ENCODE measurements at places on chromosomes 6 and 20.

GRCh38 chr6:89242574-89243330 lies 25.6 kb upstream of the GABRR1 start:
- peak; percentile 56 for DNase-seq

DNA sequence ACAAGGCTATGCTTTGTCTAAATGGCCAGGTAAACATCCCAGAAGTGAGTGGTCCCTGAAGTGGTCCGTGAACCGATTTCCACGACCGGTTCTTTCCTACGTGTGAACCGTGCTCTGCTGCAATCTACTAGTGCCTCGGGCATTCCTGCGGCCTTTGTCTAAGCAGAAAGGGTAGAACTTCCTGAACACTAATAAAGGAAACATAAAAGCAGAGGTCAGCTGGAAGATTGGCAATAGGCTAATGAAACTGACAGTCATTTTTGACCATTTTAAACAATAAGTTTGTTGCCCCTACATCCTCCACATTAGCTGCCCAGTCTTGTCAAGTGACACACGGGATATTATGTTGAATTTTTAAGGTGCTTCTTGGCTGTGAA lies 410.0 kb downstream of the PLCB1 start:
- DNase-seq = no peak

GRCh38 chr20:10591946-10592521 lies 81.8 kb downstream of the JAG1 start:
- DNase-seq = no peak

DNA sequence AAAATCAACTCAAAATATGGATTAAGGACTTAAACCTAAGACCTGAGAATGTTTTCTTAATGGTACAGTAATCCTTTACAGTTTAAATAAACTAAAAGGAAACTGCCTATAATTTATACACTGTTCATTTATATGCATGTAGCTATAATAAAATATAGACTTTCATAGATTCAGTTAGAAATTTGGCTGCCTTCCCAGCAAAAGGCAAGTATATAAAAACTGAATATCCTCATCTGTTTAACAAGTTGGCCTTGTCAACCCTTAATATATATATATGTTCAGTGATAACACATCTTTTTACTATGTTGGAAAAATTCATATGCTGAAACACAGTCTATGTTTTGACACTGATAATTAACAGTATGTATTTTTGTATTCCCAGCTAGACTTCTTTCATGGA lies 123.1 kb downstream of the GRIK2 start:
- no peak for DNase-seq

DNA sequence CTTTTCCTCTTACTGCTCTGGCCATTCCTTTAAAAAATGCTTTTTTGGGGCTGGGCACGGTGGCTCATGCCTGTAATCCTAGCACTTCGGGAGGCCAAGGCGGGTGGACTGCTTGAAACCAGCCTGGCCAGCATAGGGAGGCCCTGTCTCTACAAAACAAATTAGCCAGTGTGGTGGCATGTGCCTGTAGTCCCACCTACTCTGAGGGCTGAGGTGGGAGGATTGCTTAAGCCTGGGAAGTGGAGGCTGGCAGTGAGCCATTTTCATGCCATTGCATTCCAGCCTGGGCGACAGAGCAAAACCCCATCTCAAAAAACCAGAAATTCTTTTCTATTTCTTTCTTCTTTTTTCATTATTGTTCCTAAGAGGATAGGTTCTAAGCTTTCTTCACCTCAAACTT lies 36.9 kb upstream of the RNF144B start:
- DNase-seq = no peak

DNA sequence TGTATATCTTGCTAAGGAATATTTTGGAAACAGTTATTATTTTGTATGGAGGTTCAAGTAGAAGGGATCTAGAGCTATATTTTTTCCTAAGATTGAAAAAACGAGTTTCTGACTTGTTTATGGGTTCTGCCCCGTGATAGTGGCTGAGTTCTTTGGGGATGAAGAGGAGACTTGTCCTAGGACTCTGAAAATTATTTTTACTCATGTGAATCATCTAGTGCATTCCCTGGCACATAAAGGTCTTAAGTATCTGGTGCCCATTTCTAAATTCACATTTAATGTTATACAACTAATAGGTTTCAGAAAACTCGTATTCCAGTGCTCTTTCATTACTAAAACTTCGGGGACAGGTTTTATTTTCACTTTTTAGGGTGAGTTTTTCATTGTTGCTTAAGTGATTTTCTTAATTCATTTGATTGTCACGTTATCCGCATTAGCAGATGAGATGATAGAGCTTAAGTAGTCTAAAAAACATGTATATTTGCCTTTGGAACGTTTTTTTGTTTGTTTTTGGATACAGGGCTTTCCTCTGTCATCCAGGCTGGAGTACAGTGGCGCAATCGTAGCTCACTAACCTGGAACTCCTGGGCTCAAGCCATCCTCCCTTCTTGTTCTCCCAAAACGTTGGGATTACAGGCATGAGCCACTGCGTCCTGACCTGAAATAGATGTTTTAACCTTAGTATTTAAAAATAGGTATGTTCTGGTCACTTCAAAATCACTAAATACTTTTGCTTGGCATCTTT lies 2.1 kb downstream of the NFYA start:
- DNase-seq = no peak

DNA sequence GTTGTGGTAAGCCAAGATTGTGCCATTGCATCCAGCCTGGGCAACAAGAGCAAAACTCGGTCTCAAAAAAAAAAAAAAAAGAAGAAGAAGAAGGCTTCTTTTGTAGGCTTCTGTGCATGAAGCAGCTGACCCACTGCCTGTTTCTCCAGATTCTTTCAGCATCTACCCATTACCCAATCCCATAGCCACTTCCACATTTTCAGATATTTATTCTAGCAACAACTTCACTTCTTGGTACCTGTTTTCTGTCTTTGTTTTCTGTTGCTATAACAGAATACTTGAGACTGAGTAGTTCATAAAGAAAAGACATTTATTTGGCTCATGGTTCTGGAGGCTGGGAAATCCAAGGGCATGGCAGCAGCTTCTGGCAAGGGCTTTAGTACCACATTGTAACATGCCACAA lies 95.3 kb upstream of the SGK1 start:
- no peak for DNase-seq

- DNase-seq = no peak
Observed at GRCh38 chr6:74550821-74551220, 655.0 kb downstream of the COL12A1 start.

DNA sequence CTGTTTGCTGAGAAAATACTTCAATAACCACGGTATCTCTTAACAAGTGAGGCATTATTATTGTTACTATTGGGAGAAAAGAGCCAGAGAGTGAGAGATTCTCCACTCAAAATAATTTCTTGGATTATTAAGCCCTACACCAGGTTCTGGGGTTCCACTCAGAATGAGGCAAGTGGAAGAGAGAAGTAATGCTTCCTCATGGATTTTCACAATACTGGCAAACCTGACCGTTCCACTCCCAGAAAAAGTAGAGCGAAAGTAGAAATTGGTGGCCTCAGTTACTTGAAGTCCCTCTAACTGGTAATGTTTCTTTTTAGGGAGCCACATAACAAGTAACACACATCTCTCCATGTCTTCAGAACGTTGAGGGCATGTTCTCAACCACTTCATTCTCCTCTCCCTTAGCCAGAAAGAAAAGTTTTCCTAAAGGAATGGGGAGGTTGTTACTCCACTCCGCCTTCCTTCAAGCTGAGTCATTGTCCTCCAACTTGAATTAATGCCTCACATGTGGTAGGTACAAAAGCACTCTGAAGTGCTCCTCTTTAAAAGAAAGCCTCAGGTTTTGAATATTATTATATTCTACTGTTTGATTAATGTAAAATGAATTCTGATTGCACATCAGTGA lies 1.9 kb downstream of the BAG2 start:
- DNase-seq = peak; percentile 58

- DNase-seq = no peak
Observed at GRCh38 chr6:17456711-17457110, 63.3 kb downstream of the CAP2 start.

- DNase-seq = no peak
Observed at GRCh38 chr6:29624520-29624961, 8.4 kb downstream of the GABBR1 start.

GRCh38 chr6:130018744-130019325 lies 454 bp downstream of the L3MBTL3 start:
- no peak for DNase-seq

- no peak for DNase-seq
Observed at GRCh38 chr20:17137692-17138091, 89.1 kb upstream of the PCSK2 start.

DNA sequence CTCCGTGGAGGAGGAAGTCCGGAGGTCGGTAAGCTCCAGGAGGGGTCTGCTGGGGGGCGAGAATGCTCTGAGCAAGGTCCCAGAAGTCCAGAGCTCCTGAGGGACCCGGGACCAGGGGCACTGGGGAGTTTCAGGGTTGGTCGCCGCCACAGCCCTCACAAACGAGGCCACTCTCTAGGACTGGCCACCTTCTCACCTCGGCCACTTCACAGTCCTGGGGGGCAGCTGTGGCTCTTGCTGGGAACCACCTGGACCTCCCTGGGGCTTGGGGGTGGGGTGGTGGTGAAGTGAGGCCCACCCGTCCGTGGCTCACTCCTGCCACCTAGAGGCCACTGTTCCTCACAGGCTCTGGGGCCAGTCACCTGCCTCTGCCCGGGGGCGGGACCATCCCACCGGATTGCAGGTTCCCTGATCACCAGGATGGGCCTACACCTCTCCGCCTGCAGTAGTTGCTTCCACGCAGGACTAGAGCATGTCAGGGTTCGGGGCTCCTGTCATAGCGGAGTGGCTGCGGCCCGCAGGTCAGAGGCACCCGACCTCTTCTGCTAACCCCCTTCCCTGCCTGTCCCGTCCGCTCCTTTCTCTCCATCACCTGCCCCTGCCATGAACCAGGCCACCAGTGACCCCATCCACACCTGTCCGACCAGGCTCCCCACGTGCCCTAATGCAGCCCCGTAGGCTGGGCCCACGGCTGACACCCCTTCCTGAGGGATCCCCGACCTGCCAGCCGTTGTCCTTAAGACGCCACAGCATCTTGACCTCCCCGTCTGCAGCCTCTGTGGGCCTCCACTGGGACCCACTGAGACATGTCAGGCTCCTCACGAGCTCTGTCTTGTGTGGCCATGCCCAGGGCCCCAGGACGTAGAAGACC lies 5.1 kb upstream of the TCEA2 start:
- DNase-seq = peak; percentile 95

DNA sequence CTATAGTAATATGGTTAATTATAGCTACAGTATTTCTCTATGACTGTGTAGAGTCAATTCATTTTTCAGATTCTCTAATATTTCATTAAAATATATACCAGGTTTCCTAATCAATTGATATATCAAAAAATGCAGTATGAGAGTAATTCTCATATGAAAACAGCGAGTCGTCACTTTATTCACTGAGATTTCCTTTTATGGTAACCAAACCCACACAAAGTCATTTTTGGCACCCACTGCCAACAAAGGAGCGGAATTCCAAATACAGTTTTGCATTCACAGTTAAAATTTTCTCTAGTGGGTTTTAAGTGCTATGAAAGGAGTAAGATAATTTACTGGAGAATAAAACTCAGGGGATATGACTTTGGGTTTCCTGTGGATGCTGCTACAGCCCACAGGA lies 163.8 kb downstream of the HIVEP2 start:
- no peak for DNase-seq

DNA sequence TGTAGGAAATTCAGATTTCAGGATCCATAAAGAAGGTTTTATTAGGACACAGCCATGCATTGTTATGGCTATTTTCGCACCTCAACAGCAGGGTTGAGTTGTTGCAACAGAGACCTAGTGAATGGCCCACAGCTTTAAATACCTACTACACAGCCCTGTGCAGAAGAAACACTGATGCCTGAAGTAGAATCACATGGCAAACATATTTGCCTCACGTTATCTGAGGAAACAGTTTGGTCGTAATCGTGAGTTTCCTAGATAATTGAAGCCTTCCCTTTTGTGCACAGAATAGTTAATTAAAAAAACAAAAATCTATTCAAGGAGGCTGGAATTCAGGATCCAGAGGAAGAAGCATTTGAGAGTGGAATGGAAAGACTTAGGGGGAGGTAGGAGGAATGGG lies 55.1 kb downstream of the GCNT2 start:
- DNase-seq = no peak

GRCh38 chr20:43895235-43895634 lies 19.4 kb upstream of the TOX2 start:
- no peak for DNase-seq

DNA sequence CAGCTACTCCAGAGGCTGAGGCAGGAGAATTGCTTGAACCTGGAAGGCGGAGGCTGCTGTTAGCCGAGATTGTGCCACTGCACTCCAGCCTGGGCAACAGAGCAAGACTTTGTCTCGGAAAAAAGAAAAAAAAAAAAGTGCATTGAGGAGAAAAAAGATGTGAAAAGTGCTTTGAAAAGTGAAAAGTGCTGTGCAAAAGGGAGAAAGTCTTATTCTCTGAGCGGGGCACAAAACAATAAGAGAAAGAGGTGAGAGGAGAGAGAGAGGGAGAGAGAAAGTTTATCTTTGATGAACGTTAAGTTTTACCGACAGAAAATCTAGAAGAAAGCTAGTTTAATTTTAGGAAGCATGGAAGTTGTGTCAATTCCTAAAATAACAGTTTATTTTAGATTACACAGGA lies 3.9 kb upstream of the PACSIN1 start:
- DNase-seq = no peak

- no peak for DNase-seq
Observed at GRCh38 chr20:53819973-53820451, 226.4 kb upstream of the ZNF217 start.

DNA sequence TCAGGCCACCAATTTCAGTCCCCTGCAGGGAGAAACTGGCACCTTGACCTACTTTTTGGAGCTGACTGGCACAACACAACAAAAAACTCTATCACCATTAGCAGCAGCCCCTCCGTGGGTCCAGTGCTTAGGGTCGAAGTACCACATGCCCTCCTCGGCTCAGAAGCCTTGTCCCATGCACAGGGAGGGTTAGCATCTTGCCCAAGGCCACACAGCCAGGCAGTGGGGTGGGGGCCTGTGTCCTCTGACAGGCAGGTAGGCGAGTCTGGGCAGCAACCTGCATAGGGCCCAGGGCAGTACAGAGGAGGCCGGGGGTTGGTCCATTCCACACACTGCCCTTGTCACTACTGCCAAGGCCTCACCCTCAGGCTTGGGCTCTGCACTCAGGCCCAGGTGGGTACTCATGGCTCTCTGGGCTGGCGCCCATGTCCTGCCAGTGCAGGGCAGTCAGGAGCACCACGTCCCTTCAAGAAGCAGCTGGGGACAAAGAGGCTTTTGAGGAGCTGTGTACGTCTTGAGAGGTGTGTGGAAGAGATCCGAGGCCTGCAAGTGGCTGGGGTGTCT lies 53.6 kb downstream of the PYGB start:
- DNase-seq = no peak

DNA sequence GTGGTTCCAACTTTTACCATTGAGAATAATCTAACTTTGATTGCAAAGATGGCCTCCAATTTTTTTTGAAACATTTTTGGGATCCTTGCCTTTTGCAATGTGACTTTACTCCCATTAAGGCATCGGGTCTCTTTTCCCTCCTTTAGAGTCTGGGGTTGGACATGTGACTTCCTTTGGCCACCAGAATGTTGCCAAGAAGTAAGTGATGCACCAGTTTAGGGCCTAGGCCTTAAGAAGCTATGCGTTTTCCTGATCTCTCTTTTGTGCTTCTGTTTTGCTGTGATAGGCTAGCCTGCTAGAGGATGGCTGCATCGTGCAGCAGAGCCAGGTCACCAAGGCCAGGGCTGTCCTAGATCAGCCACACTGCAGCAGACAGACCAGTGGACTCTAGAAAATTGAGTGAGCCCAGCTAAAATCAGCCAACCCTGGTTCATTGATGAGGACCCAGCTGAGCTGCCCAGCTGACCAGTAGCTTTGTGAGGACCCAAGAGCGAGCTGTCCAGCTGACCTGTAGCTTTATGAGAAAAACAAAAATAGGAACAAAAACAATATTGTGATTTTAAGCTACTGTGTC lies 594.0 kb upstream of the JAG1 start:
- DNase-seq = no peak

GRCh38 chr6:169942173-169942572 lies 190.8 kb downstream of the ERMARD start:
- no peak for DNase-seq

Data from HTR-8/SVneo (cell line).